GM04504 (cell line): ENCODE measurements at places on chromosomes 4 and X.

DNA sequence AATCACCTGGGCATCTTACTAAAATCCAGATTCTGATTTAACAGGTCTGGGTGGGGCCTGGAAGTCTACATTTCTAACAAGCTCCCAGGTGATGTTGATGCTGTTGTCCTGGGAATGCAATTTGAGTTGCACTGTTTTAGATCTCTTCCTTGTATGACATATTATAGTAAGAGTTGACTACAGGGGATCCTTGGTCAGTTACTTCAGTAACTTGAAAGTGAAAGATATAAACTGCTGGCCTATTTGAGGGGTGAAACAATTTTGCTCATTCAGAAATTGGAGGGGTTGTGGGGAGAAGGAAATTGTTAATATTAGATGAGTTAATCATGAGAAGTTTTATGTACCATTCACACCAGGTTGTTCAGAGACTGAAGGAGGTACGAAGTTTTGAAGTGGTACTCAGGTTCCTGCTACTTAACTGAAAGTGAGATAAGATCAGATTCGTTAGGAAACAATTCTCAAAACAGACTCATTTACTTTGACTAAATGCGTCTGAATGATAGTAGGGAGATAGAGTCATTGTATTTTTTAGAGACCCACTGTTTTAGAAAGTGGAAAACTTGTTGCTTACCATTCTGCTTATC, 12.5 kb downstream of the SH2D1A start:
- no peak for DNase-seq

- DNase-seq, result no peak
Observed at GRCh38 chrX:65871671-65872311, 168.1 kb downstream of the VSIG4 start.

DNA sequence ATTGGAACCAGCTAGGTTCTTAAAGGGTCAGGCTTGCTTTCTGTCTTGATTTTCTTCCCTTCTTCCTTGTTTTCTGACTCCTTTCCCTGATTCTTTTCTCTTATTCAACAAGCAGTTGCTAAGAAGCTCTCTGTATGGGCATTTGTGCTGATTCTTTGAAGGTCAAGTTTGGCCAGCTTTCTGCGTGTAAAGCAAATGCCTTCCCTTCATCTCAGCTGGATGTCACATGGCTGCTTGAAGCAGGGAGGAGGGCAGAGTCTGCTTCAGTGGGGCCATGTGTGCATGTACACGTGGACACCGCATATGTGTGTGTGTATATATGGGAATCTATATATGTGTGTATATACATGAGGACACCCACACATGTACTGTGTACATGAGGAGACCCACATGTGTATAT, 139.9 kb upstream of the ATP6AP2 start:
- DNase-seq, result no peak

- no peak for DNase-seq
Observed at GRCh38 chrX:44447214-44447613, 95.4 kb downstream of the FUNDC1 start.

DNA sequence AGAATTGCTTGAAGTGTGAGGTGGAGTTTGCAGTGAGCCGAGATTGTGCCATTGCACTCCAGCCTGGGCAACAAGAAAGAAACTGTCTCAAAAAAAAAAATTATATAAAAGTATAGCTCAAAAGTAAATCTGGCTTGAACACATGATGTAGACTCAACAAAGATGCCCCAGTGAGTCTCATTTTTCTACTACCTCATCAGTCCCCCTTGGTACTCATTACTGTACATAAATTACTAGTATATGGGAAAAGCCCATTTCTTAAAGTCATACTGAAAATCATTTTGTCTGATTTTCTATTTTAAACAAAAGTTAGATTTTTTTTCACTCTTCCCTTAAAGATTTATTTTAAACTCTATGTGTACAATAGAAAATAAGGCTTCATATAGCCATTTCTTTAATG, 39.2 kb downstream of the FAM241A start:
- DNase-seq, result no peak

- peak; percentile 92 for DNase-seq
Observed at GRCh38 chr4:8274765-8275547, 5.4 kb downstream of the HTRA3 start.

- DNase-seq, result peak; percentile 40
Observed at GRCh38 chr4:40763228-40763716, 13.5 kb downstream of the NSUN7 start.

- DNase-seq, result no peak
Observed at GRCh38 chr4:62548108-62548524, 1348.0 kb downstream of the ADGRL3 start.

DNA sequence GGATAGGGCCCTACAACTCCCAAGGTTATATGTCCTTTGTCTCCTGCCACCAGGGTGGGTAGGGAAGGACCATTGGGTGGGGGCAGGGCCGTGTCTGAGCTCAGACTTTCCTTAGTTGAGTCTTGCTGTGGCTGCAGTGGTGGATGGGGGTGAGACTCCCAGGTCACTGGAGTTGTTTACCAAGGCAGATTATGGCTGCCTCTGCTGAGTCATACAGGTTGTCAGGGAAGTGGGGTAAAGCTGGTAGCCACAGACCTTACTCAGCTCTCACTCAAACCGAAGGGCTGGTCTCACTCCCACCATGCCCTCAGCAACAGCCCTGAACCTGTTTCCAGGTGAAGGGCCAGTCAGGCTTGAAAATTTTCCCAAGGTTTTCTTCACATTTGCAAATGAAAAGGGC, 58.8 kb upstream of the FAAH2 start:
- no peak for DNase-seq

DNA sequence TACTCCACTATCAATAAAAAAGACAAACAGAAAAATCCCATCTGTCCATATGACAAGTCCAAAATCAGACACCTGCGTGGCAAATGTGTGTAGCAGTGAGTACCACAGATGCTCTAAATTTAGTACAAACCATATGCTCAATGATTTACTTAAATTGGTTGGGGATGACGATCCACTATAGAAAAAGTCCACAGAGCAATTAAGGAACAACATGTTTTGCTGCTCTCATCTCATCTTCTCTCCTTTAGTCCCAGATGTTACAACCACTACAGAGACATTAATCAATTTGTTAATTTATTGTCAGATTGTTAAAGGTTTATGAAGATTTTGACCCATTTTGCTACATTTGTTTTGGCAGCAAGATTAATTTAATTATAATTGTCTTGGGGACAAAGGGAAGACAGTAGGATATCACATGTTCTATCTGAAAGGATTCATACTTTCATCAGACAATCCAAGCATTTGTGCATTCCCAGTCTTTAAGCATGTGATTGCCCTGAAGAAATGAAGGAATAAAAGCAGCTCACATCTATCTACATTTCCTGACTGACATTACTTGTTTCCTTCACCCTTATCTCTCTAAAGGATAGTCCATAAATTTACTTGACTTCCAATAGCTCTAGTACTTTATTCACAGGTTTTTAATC, 2268.1 kb downstream of the PCDH7 start:
- DNase-seq, result no peak

DNA sequence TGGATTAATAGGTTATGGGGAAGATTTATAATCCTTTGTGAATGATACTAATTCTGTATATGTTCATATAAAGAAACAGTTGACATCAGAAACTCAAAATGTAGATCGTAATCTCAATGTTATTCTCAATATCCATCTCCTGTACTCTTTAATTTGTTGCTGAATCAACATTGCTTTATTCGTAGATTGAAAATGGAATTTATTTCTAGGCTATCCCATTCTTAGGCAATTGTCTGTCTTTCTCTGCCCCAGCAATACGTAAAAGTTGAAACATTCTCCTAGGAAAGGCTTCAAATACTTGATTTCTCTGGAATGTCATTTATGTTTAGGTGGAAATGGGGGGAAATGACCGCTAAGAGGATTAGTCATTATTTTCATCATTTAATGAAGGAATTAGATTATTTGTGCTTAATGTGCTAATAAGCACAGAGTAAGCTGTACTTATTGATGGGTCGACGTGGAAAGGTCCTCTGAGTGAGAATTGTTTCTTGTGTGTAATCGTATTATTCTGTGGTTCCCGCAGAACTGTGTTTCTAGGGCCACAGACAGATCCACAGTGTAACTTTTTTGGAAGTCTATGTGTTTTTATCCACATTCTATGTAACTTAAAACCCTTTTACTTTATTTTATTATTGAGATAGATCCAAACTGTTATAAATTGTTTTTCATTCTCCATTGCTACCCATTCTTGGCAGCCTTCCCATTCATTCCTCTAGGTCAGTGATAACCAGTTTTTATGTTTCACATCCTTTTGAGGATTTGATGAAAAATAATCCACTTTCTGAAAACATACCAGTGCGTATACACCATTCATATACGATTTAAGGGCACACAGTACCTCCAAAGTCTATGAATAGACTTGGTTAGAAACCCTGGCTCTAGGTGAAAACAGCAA, 262.9 kb downstream of the ARHGAP10 start:
- DNase-seq, result no peak

- no peak for DNase-seq
Observed at GRCh38 chr4:187103351-187103750, 379.7 kb upstream of the FAT1 start.

GRCh38 chr4:125961626-125962025, 646.9 kb downstream of the FAT4 start:
- DNase-seq, result no peak

GRCh38 chr4:175560604-175561003, 251.5 kb downstream of the GPM6A start:
- peak; percentile 1 for DNase-seq

DNA sequence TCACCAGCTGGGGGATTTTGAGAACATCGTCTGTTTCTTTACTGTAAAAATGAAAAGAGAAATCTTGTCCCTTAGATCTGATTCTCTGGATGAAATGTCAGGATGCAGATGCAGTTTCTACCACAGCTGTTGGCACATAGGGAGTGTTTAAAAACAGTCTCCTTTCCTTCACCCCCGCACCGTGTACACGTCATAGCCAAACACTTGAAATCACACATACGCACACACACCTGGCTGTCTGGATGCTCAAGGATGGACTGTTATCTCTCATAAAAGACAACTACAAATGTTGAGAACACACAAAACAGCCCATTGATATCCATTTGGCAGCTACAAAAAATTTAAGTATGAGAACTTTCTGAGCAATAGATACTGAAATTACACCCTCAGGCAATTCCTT, 275.8 kb upstream of the CLNK start:
- no peak for DNase-seq
